ENCODE measurements at places on chromosomes 3 and 15.

DNA sequence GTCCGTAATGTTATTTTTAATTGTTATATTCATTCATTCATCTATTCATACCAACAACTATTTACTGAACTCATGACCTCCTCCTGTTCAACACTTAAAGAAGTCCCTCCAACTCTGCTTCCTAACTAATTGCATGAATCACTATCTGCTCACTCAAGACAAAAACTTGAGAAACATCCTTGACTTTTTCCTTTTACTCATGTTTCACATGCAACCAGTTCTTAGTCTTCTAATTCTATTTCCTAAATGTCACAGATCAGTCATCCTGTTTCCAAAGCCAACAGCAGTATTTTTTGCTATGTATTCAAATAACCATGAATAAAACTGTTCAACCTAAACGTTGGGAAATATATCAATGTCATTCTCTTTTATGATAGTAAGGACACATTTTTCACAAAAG is 124.6 kb upstream of the GBE1 start:
- DNase-seq: no peak

- DNase-seq: no peak
These were observed 212.8 kb upstream of the RORA start for GRCh38 chr15:61441891-61442290.

GRCh38 chr3:95923496-95924210 is 890.7 kb upstream of the EPHA6 start:
- DNase-seq: no peak

DNA sequence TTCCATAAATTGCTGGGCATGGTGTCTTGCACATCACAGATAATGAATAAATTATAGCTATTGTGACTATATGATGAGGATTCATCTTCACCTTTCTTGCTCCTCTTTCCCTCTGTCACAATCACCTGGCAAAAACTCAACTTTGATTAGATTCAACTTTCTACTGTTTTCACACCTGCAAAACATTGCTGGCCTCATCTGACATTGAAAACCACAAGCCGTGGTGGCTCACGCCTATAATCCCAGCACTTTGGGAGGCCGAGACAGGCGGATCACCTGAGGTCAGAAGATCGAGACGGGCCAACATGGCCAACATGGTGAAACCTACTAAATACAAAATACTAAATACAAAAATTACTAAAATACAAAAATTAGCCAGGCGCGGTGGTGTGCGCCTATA is 12.7 kb upstream of the PEX5L start:
- DNase-seq: no peak

DNA sequence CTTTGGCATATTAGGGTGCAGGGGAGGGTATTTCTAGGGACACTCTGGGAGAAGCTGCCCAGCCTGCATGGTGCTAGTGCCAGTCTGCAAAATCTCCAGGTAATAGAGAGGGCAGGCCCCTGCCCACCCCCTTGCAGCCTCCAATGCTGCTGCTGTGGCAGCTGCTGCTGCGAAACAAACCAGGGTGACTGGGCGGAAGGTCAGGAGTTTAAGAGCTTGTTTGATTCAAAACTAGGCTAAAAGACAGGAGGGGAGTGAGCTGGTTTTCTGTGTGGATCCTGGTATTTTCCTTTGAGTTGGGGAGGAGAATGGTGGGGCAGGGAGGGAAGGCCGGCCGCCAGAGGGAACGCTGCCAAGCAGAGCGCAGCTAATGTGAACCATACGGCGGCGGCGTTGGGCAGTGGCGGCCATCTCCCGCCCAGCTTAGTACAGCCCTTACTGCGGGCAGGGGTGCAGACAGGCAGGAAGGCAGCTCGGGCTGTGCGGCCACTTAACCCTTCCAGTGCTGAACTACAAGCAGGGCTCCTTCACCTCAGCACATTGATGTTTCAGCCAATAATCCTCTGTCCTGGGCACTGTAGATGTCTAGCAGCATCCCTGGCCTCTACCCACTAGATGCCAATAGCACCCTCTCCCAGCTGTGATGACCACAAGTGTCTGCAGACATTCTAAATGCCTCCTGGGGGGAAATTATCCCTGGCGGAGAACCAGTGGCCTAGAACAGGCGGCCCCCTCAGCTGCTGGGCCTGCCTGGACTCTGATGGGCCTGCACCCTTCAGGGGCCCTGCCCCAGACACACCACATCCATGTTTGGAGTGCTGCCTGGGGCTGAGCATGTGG is 125.7 kb downstream of the EEFSEC start:
- DNase-seq: no peak

- no peak for DNase-seq
These were observed 15.9 kb upstream of the OCA2 start for GRCh38 chr15:28114721-28115622.

GRCh38 chr3:155013427-155013826 is 66.7 kb upstream of the MME start:
- no peak for DNase-seq

DNA sequence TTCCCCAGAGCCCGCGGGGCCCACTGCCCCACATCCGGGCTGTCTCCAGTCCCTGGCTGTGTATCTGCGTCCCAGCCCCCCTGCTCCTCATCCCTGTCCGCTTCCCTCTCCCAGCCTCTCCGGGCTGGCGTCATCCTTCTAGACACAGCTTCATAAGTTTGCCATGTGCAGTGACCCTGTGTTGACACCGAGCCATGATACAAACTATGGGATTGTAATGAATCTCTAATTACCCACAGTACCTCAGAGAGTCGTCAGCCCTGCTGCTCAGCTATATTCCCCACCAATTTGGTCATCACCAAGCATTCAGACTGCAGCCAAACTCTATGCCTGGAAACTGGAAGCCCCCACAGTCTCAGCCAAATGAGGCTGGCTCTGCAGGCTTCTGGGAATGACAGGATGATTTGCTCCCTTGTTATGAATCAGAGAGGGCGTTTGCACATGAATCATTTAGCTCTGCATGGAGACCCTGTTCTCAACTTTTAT is 466.1 kb upstream of the ATP11B start:
- DNase-seq: no peak

DNA sequence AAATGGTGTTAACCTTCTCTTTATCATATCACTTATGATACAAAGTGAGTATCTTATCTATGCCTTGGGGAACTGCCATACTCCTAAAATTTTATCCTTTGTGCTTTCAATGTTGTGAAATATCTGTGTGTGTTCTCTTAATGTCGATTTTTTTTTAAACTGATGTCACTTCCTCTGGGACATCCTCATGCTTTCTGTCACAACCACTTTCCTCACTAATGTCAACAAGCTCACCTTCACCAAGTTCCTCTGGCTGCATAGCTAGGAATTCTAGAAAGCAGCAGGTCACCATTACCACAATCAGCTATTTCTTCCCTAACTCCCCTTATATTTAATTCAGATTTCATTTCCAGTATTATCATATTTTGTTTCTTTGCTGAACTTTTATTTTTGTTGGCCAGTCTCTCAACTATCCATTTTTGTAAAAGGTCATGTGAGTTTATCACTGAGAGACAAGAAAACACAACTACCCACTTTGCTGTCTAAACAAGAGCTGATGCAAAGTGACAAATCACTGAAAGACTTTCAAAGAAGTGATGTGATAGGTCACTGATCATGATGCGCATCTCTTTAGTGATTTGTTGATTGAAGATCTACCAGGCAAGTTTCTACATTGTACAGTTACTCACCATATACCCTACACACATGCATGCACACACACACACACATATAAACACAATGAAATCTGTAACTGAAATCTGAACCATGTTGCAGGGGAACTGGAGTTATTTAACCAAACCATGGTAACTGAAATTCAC is 369.0 kb downstream of the ULK4 start:
- no peak for DNase-seq

GRCh38 chr15:59011262-59011952 is 23.9 kb downstream of the RNF111 start:
- no peak for DNase-seq

DNA sequence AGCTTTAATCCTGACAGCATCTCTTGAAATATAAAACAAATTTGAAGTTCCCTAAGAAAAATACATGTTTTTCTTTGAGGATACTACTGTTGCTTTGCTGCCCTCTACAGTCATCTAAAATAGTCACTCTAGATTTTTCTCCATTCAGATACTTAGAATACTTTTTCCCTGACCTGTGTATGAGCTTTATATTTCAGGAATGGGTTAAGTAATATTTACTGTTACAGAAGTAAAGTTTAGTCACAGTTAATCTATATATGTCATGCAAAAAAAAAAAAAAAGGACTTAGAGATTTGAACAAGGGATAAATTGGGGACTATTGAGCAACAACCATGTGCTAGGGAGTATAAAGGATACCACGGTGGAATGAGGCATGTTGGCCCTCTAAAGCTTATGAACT is 8.8 kb downstream of the NECTIN3 start:
- DNase-seq: no peak

DNA sequence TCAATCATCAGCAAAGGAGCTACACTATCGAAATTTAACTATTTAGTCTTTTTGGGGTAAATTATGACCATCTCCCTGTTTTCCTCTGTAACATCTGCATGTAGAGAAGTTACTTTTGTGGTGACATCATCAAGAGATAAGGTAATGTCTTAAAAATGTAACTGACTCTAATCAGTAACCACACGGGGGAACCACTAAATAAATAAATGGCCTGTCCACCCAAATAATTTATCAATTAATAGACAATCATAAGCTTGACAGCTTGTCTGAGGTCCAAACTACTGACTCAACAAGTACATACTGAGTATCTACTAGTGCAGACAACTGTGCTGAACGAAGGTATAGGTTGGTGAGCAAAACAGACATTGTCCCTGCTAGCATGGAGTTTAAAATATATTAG is 219.3 kb downstream of the SLC9A9 start:
- no peak for DNase-seq

GRCh38 chr3:111904376-111905241 is 45.5 kb downstream of the PHLDB2 start:
- DNase-seq: no peak

- no peak for DNase-seq
These were observed 57.8 kb upstream of the SPPL2A start for GRCh38 chr15:50823281-50823680.

- no peak for DNase-seq
These were observed 16.2 kb downstream of the NEDD4 start for GRCh38 chr15:55977231-55977630.

All from effector CD4-positive, alpha-beta T cell (primary cell).